ENCODE measurements at places on chromosomes 2 and 18.

- DNase-seq: no peak
Observed at GRCh38 chr2:204175552-204176271, 239.1 kb downstream of the ICOS start.

DNA sequence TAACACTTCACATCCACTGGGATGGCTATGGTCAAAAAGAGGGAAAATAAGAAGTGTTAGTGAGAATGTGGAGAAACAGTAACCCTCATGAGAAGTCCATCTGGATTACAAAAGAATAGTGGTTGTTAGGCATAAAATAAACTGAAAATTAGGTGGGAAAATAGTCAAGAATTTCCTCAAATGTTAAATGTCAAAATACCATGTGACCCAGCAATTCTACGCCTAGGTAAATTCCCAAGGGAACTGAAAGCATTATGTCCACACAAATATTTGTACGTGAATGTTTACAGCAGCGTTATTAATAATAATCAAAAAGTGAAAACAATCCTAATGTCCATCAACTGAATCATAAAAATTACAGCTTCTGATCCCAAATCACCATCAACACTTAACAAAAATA lies 11.0 kb downstream of the WDR33 start:
- DNase-seq: no peak

- DNase-seq: no peak
Observed at GRCh38 chr2:238484522-238485452, 58.1 kb downstream of the ASB1 start.

DNA sequence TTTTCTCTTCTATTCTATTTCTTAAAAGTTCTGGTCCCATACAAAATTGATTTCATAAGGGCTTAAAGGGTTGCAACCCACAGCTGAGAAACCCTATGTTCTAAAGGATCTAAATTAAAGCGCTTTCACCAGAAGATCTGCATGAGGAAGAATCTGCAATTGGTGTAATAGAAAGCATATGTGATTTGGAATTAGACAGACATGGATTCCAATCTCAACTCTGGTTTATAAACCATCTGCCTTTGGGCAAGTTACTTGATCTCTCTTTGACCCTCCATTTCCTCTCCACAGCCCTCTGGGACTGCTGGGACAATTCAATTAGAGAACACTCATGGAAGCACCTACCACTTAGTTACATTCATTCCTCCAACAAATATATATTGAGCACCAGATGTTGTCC lies 178.7 kb downstream of the ANTXR1 start:
- no peak for DNase-seq

DNA sequence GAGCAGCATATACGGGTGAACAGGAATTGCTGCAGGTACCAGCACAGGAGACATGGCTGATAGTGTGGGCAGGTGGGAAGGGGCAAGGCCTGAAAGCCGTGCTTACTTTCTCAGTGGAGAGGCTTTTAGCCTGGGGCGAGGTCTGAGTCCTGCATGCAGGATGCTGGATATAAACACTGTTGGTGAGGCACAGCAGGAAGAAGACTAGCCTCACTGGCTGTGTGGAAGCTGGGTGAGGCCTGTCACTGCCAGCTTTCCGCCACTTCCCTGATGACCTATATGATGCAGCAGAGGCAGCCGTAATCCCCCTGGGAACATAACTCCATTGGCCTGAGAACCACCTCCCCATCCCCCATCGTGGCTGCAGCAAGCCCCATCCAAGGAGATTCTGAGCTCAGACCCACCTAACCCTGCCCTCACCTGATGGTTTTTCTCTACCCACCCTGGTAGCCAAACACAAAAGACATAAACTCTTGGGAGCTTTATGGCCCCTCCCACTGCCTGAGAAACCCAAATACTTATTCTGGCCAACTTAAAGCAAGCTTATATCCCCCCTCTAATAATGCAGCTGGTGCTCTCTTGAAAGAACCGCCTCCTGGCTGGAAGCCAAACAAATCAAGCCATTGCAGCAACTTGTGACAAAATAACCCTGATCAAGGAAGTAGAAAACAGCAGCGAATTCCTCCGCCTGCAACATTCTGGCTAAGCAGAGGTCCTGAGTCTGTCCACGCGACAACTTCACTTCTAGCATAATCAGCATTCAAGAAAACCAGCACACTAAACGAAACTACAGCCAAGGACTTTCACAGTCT lies 54.6 kb upstream of the DSC1 start:
- DNase-seq: no peak

DNA sequence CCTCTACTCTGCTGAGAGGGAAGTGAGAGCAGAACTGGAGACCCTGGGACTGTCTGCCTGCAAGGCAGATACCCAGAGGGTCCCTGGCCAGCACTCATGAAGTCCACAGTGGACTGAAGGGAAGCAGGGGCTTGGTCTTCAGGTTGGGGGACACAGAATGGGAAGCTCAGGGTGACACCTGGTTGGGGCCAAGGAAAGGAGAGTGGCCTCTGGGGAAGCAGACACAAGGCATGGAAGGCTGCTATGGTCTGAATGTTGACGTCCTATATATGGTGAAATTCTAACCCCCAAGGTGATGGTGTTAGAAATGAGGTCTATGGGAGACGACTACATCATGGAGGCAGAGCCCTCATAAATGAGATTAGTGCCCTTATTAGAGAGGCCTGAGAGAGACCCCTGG lies 69.3 kb downstream of the MRO start:
- no peak for DNase-seq

GRCh38 chr2:7609556-7609955 lies 692.3 kb downstream of the RNF144A start:
- DNase-seq: no peak

DNA sequence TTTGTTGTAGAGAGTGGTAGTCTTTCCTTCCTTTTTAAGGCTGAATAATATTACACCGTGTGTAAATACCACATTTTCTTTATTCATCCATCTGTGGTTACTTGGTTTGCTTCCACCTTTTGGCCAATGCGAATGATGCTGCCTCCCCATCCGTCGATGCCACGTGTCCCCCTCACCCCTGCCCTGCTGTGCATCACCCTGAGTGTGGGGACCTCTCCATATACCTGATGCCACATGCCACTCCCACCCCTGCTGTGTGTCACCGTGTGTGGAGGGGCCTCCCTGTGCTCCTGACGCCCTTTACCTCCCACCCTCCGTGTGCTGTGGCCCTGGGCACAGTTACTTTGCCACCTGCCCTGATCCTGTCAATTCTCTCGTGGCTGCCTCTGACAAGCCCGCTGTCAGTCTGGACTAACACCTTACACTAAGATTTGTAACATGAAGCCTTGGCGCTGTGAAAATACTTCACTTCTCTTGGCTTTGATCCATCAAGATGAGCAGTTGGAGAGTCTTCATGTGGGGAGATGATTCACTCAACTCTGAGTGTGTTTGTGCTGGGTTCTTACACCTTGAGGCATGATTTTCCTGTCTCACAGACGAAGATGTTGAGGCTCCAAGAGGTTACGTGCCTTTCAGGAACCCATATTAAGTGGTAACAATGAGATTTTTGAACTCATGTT lies 234.0 kb downstream of the ZNF407 start:
- DNase-seq: no peak
